Type B pancreatic cell (in vitro differentiated cells): ENCODE measurements at places on chromosomes 3 and 15. TPM values are rescaled to one million over a fixed set of nuclear protein-coding genes. Genes with fewer than 3 reads are reported as not detected.

The P2RY13 gene
- total RNA-seq, result not detected in 2 replicates

The ECE2 gene
- total RNA-seq, result not detected in 2 replicates

The FOXL2NB gene
- total RNA-seq, result 0.29 and 0.34 TPM in 2 replicates

The CLDN16 gene
- 0.10 TPM in 1 of 2 replicates, not detected in the other for total RNA-seq

The IL16 gene
- 0.14 TPM in 1 of 2 replicates, not detected in the other for total RNA-seq

The CACNA2D2 gene
- 7.8 and 19.4 TPM in 2 replicates for total RNA-seq

The PLAAT1 gene
- 2.6 and 3.0 TPM in 2 replicates for total RNA-seq

The FES gene
- total RNA-seq, result 3.1 TPM in 2 replicates

The SEMA5B gene
- 0.50 and 12.8 TPM in 2 replicates for total RNA-seq

- DNase-seq, result no peak
These were observed 141.0 kb downstream of the MYLK start for GRCh38 chr3:123743121-123743520.

GRCh38 chr3:20576228-20576627 lies 390.2 kb upstream of the SGO1 start:
- no peak for DNase-seq

GRCh38 chr3:179811321-179812095 lies 158.7 kb downstream of the USP13 start:
- no peak for DNase-seq

DNA sequence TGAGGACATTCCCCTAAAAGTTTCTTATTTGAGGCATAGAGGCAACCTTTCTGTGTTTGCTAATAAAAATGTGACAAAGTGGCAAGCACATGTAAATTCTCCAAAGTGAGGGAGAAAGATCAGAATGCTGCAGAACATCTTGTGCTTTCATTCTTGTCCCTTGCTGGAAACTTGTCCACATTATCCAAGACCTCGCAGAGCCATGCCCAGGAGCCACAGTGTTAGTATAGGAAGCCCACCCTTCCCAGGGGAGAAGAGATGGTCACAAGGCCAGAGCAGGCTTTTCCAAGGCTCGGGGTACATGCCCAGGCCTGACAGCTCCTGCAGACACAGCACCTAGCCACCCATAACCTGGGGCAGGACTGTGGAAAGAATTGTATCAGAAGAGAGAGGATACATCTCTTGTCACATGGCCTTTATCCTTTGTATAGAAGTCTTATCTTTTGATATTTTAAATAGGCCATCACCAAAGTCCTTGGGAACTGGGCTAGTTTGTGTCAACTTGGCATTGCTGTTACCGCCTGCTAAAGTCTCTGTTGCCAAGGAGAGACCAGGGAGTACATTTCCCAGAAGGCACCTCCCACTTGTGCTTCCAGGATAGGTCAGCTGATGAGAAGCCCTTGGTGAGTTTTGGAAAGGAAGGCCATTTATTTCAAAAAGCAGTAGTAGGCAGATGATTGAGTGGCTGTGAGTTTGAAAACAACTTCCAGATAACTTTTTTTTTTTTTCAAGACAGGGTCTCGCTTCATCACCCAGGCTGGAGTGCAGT lies 10.5 kb downstream of the DLEC1 start:
- no peak for DNase-seq

DNA sequence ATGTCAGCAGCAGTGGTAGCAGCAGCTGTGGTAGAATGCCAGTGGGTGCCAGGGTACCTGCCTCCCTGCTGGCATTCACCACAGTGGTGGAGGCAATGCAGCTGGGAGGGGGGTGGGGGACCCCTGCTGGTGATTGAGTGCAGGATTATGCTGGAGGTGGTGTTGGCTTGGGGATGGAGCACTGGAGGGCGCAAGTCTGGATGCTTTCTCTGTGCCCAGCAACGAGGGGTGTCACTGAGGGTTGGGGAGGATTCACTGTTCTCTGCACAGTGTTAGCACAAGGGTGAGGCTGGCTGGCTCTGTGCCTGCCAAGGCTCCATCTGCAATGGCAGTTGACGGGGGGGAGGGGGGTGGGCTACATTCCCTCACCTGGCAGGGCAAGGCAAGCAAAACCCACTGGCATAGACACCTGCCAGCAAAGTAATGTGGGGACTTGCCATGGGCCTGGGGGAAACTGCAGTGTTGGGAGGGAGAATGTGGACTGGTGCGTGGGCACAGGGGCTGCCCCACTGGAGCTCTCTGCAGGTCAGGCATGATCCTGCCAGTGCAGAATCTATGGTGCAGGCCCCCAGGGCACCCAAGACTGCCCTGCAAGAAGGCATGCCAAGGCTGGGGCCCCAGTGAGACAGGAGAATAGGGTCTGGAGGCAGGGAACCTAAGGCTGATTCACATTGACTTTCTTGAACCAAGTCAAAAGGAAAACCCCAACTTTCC lies 64.3 kb downstream of the MINDY4B start:
- no peak for DNase-seq

GRCh38 chr3:41503998-41504623 lies 304.8 kb downstream of the CTNNB1 start:
- DNase-seq, result no peak

DNA sequence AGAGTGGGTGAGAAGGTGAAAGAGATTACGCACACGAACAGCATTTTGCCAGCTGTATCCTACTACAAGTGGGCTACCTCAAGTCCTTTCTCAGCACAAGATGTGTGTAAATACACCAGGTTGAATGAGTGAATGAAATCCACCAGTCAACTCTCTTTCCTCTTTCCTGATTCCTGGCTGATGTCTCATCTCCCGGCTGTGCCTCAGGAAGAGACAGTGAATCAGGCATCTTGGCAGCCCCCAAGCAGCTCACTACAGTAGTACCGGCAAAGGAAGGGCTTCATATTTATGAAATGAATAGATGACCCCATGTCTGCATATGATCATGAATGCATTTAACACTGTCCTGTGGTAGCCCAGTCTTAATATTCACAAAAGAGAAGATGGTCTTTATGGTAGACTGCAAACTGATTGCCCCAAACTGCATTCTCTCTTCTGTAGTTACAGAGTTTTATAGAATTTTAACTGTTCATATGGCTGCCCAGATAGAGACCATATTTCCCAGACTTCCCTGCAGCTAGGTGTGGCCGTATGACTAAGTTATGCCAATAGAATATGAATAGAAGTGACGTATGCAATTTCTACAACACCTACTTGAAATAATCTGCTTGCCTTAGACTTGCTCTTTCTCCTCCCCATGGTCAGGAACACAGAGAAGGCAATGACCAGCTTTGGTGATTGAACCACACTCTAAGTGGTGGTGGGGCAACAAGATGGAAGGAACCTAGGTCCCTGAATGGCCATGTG lies 22.7 kb downstream of the MGLL start:
- DNase-seq, result no peak

DNA sequence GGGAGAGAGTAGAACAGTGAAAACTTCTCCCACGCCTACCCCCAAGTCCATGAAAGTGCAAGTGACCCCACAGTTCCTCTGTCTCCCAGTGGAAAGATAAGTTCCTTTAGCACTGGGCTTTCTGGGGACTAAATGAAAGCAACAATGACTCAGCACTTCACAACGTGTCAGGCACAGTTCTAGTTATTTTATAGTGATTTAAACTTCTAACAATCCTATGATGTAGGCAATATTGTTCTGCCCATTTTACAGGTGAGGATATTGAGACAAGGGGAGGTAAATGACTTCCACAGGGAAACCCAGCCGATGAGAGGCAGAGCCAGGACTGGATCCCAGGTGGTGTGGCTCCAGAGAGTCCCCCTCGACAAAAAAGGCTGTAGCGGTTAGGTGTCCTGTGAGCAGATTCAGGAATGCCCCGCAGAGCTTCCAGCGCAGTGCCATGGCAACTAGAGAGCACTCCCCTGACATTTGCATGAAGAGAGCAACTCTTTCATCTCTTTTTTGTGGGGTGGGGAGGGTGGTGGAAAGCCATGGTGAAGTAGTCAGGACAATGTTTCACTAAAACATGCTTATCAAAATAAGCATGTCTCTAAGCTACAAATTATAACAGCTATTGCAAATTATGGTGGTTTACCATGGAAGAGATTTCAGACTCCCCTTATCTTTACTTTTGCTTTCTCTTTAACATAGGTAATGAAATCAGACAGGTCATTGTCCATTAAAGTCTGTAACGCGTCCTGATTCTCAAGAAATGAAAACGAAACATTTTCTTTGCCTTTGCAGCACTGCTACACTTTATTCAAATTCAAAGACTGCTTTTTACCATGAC lies 62.1 kb downstream of the NR2F2 start:
- no peak for DNase-seq

GRCh38 chr3:9769426-9770275 lies at the start of gene CAMK1:
CAMK1 (minus strand) TSS chr3:9769947; CDS start chr3:9767749, 2,198 bp downstream.
- DNase-seq, result peak; percentile 78

DNA sequence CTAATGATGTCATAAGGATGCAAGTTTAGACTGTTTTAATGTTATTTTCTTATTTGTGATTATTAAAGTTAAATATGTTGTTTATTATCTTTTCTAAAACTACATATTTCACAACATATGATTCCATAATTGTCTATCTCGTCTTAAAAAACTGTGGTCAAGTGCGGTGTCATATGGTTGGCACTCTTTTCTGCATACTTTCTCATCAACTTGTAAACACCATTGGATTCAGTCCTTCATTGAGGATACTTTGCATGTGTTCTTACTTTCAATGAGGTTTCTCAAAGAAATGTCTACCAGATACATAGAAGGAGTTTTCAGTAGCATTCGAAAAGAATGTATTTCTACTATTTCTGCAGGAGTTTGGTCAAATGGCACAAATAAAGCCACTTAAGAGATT lies 22.0 kb upstream of the ALPK3 start:
- DNase-seq, result no peak

GRCh38 chr15:31248263-31248662 lies 78.4 kb upstream of the KLF13 start:
- DNase-seq, result no peak

- no peak for DNase-seq
These were observed 97.7 kb downstream of the CNTN6 start for GRCh38 chr3:1190569-1190968.

DNA sequence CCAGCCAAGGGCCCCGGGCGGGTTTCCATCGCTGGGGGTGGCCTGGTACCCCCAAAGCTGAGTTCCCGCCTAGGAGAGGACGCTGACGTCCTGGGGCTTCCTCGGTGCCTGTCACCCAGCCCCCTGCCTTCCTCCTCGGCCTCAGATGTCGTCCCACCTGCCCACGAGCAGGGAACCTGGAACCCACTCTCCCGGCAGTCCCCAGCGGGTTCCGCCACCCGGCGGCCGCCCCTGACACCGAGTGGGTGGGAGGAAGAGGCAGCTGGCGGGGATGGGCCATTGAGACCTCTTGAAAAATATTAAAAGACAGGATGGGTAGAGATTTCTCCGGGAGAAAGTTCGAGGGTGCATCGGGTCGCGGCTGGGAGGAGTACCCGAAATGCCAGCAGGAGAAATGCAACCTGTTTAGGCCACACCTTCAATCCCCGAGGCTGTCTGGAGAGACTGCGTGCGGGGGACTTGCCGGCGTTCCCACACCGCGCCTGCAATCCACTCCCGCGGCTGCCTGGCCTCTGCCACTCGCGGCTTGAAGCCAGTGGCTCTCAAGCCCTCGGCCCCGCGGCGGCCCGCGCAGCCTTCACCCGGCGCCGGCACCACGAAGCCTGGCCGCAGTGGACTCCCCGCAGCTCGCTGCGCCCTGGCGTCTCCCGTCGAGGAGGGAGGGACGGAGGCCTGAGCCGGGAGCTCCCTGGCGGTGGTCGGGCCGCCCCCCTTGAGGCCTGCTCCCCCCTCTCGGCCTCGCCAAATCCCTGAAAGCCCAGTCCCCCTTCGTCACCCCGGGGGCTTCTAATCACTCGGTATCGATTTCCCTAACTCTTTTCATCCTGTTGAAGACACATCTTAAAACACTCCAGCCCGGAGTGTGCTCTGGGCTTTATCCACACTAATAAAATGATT lies 8.6 kb upstream of the NR2F2 start:
- DNase-seq, result no peak

GRCh38 chr3:136819731-136820679 lies 1.1 kb downstream of the SLC35G2 start:
- DNase-seq, result peak; percentile 71

- no peak for DNase-seq
These were observed 75.8 kb downstream of the CPN2 start for GRCh38 chr3:194275291-194275690.

- no peak for DNase-seq
These were observed 175.6 kb upstream of the WNT5A start for GRCh38 chr3:55662683-55663082.

DNA sequence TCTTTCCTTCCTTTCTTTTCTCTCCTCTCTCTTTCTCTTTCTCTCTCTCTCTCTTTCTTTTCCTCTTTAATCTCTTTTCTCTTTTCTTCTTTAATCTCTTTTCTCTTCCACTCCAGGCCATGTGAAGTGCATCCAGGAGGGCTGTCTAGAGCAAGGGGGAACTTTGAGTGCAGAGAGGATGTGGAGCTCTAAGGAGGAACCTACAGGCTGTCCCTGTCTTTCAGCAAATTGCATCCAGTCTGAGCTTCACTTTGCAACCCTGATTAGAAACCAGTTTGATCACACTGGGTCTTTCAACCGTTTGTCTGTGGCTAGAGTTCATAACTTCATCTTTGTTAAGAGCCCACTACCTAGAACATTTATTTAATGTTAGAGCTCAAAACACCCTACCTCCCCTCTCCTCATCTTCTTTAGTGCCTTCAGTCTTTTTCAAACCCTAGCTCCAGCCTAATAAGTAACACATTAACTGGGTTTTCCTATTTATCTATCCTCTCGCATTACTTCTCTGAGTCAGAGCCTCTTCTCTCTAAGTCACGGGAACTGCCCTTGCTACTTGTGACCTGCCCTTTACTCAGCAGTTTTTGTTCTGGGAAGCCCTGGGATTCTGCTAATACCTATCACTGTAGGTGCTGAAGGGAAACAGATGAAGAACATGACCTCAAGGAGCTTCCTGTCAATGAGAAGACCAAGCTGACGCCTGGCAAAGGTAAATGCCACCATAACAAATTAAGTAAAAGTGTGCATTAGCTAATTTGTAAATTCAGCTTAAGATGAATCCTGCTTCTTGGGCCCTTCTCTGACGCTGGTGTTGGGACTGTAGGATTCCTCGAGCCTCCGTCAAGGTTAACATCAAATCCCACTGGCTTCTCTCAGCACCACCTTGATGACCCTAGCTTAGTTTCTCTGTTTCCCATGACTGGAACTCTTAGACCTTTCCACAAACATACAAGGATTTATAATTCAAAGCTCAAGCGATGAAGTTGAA lies at the start of gene GCNT3:
Gene GCNT3, plus strand, starts transcription at position 508 of the 985 bp plus-strand sequence. CDS start 6,456 bp downstream, outside the sequence.
- no peak for DNase-seq

DNA sequence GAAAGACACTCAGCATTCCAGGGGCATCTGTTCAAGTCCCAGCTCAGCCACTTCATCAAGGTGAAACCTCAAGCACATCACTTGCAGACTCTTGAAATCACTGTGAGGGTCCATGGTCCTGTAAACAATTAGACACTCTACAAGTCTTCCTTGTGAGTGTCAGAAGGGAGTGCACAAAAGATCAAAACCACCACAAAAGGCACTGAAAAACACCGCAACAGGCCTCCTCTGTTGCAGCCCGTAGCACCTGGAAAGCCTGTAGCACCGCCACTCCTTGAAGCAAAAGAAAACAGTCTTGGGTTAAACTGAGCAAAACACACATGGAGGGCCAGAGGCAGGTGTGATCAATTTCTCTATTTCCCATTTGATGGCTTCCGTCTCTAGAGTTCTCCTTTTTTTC lies 63.8 kb upstream of the SNRK start:
- no peak for DNase-seq

GRCh38 chr15:48966595-48967301 lies 3.0 kb upstream of the SHC4 start:
- DNase-seq, result no peak
